NCI-H774 (cell line): ENCODE measurements at places on chromosomes 1 and 21.

- no peak for DNase-seq
Observed at GRCh38 chr1:15011661-15012060, 141.9 kb upstream of the TMEM51 start.

GRCh38 chr1:181185461-181185860 lies 97.0 kb downstream of the IER5 start:
- no peak for DNase-seq

- no peak for DNase-seq
Observed at GRCh38 chr1:229880271-229881170, 186.5 kb upstream of the GALNT2 start.

DNA sequence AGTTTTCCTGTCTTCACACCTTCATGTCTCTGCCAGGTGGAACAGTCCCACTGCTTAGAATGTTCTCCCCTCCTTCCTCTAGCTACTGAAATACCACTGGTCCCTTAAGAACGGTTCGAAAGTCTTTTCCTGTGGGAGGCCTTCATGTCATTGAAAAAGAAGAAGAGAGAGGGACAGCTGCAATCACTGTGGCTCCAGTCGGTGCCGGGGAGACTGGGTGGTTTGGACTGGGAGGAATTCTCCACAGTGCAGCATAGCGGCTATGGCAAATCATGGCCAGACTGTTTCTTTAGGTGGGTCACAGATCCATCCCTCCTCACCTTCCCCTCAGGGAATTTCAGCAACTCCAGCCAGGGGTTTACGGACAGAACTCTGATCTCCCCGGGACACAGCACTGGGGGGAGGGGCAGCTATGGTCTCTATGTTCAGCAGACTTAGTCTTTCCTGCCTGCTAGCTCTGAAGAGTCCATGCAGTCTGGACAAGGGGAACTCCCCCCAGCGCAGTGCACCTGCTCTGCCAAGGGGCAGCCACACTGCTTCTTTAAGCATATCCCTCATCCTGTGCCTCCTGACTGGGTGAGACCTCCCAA lies 567.2 kb downstream of the SMYD3 start:
- DNase-seq: no peak

DNA sequence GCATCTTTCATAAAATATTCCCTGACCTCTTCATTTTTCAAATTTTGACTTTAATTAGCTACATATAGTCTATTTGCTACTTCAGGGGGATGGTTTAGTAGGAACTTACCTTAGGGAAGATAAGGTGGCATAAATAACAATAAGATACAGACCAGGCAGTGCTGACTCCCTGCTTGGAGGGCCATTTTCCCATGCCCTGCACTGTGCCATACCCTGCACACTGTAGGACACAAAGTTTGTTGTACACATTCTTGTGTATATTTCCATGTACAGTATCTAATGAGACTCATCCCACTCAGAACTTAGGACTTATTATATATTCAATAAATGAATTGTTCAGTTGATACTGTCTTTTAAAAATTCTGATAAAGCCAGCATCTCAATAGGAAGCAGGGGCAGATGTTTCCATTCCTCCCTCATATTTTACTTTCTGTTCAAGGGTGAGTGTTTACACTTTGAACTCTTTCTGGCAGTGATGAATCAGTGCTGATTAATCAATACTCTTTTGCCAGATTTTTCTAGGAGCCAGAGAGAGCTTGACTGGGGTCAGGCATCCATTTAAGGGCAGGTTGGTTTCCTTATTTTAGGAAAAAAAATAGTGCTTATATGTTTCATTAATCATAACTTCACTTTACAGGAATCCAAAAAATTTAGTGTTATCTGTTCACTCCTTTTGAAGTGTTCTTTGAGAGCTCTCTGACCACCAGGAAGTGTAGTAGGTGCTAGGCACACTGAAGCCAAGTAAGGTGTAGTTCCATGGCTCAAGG lies 30.6 kb downstream of the MPZL1 start:
- no peak for DNase-seq

DNA sequence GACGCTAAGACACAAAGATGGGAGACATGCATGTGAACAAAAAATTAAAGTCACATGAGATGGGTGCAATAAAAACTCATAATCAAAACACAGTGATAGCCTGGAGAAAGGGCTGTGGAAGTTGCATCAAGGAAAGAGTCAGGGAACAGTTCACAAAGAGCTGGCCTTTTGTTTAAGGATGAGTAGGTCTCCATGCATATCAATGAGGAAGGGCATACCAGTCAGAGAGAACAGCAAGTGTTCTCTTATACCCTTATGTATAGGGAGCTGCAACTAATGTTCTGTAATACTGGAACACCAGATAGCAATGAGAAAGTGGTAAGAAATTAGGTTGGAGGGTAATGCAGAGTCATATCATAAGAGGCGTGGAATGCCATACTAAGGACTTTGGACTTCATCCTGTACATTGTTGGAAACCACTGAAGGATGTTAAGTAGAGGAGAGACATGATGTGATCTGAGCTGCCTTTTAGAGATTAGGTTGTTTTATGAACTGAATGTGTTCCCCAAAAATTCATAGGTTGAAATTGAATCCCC lies 46.7 kb upstream of the SAMD13 start:
- no peak for DNase-seq

DNA sequence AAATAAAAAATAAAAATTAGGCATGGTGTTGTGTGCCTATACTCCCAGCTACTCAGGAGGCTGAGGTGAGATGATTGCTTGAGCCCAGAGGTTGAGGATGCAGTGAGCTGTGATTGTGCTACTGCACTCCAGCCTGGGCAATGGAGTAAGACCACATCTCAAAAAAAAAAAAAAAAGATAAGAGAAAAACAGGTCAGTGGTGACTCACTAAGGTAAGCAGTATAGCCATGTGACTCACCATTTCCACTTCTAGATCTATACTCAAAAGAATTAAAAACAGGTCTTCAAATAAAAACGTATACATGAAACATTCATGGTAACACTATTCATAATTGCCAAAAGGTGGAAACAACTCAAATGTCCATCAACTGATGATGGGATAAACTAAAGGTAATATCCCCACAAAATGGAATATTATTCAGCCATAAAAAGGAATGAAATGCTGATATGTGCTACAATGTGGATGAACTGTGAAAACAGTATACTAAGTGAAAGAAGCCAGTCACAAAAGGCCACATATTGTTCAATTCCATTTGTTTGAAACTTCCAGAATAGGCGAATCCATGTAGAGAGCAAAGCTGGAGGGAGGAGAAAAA lies 75.1 kb downstream of the ZNF281 start:
- DNase-seq: no peak

DNA sequence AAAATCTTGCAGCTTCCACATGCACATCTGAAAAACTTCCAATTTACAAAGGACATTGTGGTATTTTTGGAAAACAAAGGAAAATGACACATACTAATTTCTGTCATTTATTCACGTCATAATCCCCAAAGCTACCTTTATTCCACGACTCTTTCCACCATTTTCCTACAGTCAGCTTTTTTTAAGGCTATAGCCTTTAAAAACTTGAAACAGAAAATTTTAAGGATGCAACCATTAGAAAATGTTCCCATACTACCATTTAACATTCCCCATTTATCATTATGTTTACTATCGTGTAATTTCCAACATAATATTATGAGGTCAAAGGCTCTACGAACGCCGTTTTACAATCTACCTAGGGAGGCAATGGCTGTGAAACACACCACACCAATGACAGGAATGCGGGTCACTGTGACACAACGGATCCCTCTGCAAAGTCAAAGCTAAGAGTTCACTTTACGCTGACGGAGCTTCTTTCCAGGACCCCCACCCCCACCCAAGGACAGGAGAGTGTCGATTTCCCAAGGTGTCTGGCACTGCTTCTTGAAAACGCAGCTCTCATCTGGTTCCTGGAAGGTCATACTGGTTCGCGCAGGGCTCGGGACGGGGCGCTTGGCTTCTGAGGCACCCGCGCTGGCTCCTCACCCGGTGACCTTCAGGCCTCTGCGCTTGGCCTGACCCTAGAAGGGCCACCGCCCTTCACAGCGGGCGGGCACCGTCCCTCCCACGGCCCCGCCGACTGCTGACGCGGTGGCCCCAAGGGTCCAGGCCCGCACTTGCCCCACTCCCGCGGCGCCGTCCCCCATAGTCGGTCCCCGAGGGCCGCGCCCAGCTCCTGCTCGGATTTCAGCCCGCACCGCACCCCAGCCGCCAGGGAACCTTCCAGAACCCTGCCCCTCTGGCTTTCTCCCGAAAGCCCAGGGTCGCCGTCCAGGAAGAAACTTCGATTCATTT lies 50.5 kb upstream of the ATF3 start:
- no peak for DNase-seq

- DNase-seq: no peak
Observed at GRCh38 chr1:50502147-50502546, 78.9 kb upstream of the DMRTA2 start.

DNA sequence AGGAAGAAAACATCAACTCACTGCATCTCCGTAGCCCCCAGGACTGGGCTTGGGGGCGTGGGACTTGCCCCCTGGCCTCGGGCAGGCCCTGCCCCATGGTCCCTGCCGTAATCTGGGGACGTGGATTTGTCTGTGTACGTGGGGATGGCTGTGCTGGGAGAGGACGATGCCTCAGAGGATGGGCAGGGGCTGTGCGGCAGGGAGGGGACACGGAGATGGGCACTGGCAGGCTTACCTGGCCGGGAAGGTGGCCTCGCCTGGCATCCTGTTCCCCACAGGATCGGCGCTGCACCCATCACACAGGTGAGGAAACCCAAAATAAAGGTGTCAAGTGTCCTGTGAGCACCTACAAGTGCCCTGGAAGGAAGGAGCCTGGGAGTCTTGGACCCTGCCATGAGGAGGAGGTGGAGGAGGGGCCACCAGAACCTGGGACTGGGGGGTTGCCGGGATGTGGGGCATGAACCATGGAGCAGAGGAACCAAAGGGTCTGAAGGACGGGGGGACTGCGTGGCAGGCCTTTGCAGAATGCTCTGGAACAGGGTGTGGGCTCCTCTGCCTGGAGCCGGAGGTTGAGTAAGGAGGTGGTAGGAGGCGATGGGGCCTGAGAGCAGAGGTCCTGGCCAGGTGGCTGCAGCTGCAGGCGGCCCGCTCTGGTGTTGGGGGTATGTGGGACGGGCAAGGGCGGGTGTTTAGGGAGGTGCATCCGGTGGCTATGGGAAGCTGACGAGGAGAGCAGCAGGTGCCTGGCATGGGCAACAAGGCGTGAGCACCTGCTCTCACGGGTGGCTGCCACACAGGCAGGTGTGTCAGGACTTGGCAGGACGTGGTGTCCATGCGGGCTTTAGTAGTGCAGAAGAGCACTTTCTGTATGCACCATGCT lies 27.8 kb upstream of the LRRC3 start:
- DNase-seq: peak; percentile 78

GRCh38 chr1:181018901-181019681 lies 3.6 kb downstream of the STX6 start:
- DNase-seq: no peak
